ENCODE measurements at places on chromosomes 5 and 9. TPM values are rescaled to one million over a fixed set of nuclear protein-coding genes. Genes with fewer than 3 reads are reported as not detected.

DNA sequence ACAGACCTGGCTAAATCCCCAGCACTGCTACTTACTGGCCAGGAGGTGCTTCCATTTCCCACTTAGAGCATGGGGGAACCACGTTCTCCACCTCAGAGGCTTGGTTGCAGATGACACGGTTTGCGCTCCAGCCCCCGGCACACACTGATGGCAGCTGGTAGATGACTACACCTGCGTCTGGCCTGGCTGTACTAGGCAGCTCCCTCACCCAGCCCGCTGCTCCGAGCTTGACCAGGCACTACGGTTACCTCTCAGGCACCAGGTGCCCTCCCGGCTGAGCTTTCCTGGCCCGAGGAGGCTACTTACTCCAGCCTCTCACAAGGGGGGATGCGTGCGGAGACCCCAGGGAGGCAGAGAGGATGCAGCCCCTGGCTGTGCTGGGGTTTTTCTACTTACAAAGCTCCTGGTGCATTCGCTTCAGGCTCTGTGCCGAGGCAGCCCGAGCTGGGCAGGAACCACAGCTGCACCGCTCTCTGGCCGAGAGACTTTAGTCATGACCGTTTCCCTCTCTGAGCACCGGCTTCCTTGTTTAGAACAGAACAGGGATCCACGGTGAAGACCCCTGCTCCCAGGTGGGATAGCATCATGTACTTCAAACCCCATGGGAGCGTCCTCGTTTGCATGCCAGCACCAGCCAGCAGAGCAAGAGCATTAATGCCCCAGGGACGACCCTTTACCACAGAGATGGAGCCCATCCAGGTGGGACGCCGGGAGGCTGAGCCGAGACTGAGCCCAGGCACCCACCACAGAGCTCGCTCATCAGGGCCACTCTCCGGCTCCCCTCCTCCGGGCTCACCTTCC lies 7.6 kb upstream of the GBGT1 start:
- no peak for DNase-seq

GRCh38 chr5:43664501-43665040 lies 61.6 kb downstream of the NNT start:
- DNase-seq = no peak

DNA sequence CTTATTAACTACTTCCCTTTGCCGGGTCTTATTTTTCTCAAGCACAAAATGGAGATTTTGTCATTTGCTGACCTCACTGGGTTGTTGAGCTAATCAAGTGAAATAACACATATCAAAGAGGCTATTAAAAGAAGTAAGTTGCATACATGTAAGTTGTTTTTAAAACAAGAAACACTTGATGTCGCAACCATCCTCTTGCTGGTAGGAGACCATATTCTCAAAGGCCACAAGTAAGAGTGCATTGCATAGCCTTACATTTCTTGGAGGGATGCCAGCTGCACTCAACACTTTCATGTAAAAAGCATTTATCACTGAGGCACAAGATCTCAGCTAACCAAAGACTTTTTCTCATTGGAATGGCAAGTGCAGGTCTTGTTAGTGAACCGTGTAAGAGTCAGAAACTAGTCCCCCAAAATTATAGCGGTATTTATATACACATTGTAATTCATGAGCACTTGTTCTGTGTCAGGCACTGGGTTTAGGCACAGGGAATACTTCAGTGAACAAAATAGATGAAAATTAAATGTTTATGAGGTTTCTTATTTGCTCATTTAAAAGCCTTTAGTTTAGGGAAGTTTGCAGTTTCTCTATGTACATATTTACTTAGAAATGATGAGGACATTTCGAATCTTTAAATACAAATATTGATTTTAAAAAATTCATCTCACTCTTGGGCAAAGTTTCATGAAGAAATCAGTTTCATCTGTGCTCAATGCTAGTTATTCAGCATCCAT lies 72.0 kb downstream of the ZFAND5 start:
- DNase-seq = peak; percentile 35

Gene RAD1
- 13.8 TPM for total RNA-seq

- no peak for DNase-seq
Measured at GRCh38 chr5:90854169-90854568, 295.6 kb downstream of the ADGRV1 start.

DNA sequence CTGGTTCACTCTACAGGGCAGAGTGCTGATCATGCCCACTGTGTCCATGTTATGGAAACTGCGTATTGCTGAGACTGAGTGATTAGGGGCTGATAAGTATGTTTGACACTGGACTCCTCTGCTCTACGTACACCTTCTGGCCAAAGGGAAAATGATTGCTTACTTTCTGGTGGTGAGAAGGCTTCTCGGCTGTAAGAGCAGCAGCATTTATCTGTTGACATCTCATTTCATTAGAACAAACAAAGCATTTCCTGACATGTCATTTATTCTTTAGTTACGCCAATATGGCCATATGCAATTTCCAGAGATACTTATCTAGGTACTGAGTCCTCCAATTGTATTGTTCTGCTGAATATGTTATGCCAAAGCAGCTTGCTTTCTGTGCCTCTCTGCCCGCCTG lies 5.6 kb downstream of the FAXDC2 start:
- DNase-seq = peak; percentile 35

DNA sequence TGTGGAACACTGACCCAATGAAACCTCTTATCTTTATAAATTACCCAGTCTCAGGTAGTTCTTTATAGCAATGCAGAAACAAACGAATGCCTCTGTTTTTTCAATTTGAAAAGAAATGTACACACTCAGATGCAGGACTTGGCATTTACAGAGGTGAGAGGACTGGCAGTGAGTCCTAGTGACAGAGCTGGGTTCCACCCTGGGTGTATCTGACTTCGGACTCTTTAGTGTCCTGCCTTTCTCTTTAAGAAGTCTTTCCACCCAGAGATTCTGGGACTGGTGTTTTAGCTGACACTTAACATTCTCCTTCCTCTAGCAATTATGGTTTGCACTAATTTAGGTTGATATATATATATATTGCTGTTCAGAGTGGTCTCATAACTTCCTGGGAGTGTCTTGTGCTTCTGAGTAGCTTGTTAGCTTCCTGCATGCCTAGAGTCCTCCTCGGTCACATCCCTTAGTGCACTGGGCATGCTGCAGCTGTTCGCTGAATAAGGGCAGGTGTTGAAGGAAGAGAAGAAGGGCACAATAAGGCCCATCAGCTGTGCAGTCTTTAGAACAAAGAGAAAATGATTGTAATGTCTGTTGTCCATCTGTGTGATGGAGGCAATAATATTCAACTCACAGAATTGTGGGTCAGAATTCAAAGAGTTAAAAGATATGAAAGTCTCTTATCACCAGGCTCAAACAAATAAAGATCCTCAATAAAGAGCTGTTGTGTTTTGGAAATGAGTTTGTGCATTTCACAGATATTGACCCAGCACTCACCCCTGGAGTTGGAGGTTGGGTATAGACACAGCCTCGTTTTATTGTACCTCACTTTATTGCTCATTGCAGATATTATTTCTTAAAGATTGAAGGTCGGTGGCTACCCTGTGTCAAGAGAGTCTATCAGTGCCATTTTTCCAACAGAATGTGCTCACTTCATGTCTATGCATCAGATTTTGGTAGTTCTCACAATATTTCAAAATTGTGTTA lies 187.1 kb downstream of the TRIM32 start:
- no peak for DNase-seq

GRCh38 chr9:37540634-37541033 lies 35.5 kb downstream of the FBXO10 start:
- DNase-seq = no peak

DNA sequence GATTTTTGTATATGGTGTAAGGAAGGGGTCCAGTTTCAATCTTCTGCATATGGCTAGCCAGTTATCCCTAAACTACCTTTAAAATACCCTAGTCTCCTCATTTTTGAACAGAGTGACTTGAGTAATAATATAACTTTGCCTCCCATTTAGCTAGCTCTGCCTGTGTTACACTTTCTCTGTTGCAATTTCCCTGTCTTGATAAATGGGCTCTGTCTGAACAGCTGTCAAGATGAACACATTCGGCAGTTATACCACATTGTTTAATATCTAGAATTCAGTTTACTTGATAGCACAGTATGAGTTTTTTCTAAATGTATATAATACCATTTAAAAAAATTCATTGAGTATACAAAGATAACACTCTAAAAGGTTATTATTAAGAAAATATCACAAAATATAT lies 562.9 kb upstream of the FTMT start:
- no peak for DNase-seq

Gene IL5
- not detected for total RNA-seq

- no peak for DNase-seq
Measured at GRCh38 chr5:158679221-158679641, 420.5 kb downstream of the EBF1 start.

DNA sequence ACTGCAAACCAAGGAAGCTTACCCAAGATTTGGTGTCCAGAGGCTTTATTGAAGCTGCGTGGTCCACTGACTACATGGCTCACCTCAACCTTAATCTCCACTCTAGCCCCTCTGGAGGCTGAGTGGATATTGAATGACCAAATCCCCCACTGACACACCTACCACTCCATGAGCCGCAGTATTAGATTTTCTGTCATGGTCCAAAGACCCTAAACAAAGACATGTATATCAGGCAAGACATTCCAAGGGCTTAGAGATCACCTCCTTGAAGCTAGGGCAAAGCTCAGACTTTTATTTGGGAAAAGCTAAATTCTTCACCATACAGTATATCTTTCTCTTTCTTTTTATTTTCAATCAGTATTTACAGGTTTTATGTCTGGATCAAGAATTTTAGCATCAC lies 346.2 kb upstream of the CTNND2 start:
- no peak for DNase-seq

GRCh38 chr5:13946111-13946510 lies 1.6 kb upstream of the DNAH5 start:
- DNase-seq = no peak

DNA sequence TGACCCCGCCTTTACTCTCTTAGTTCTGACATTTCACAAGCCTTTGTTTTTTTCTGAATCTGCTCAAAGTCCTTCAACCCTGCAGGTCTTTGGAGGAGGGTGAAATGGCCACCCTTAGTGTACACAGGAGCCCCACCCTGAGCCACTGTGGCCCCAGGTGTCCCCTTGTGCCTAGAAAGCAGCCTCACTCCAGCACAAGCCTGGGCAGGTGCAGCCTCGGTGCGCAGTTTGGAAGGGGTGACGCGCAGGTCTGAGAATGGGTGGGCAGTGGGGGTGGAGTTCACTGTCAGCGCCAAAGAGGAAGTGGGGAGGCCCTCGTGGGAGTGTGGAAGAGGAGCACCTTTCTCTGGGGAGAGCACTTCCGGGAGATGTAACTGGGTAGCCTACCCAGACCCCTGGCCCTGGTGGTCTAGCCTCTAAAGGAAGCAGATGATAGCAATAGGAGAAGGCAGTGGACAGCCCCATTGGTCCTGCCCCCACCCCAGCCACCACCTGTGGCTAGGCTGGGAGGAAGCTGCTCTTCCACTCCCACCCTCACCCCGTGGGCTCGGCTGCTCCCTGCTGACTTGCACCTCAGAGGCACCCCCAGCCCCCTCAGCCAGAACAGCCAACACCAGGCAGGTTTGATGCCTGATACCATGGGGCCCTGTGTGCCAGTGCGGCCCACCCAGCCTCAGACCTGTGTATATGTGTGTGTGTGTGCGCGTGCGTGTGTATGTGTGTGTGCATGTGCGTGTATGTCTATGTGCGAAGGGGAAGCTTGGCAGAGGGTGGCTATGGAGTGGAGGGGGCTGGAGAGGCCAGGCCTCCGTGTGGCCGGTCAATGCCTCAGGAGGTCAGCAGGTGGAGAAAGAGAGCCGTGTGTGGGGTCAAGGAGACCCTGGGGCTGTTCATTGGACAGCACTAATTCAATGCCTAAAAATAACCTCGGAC lies 16.8 kb upstream of the DAB2IP start:
- peak; percentile 63 for DNase-seq

- DNase-seq = no peak
Measured at GRCh38 chr5:174307656-174308271, 262.3 kb downstream of the NSG2 start.

- no peak for DNase-seq
Measured at GRCh38 chr9:131567910-131568309, 22.6 kb downstream of the PRRT1B start.

Measured in dermis blood vessel endothelial cell (primary cell).